ENCODE measurements at places on chromosomes 5 and 9.

DNA sequence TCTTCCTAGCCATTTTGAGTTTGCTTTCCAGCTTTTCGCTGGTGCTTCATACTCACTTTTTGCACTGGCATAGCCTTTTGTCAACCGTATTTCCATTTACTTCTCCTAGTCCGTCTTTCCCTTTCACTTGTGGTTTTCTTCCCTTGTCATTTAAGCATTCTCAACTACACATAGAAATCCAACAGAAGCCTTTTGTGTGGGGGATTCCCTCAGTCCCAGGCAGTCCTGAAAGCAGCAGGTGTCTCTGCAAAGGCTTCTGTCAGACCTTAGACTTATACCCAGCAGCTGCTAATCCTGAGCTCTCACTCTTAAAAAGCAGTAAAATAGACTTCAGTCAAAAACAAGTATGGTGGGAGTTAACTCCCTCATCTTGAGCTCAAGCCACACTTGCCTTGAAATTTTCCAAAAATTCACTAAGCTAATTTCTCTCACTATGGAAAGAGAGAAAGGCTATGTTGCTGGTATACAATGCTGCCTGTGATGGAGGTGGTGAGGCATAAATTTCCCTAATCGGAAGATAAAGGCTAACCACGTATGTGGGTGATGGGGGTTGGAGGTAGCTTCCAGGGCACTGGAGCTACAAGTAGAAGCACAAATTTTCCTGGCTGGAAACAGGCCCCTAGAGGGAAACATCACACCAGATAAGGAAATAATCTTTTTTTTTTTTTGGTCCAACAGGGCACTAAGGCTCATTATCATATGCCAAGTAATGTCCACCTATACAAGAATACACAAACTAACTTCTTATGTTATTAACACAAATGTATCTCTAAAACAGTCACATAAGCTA, 34.8 kb upstream of the IFNK start:
- DNase-seq, result no peak

- no peak for DNase-seq
These were observed 9.5 kb downstream of the MSX2 start for GRCh38 chr5:174733836-174734235.

DNA sequence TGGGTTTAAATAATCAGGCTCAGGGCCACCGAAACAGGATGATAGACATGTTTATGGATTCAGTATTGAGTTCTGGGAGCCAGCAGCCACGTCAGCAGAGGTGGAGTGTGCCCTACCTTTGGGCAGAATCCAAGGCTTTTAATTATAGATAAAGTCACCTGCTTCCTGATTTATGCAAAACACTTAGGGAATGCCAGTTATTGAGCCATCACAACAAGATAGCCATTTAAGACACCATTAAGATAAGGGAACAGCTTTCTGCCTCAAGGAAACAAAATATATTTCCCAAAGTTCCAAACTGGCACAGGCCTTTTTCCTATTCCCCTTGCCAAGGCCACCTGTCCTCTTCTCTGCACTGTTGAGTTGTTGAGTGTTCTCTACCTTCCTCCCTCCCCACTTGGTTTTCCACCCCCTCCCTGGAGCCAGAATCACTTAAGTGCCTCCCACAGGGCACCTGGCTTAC, 2.4 kb downstream of the CCL28 start:
- no peak for DNase-seq

DNA sequence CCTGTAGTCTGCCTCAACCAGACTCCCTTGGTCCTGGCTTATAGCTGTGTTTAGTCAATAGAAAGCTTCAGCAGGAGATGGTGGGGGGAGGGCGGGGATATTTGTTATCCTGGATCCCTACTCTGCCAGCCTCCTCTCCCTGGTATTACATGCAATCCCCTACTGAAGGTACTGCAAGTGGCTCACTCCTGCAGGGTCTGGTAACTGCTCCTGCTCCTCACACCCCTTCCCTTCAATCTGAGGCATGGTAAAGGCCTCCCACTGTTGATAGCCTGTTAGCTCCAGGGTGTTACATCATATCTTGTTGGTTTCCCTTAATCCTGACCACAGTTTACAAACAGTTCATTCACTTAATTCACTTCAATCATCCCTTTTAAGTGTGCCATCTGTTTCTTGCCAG, 137.5 kb downstream of the AP3B1 start:
- no peak for DNase-seq

DNA sequence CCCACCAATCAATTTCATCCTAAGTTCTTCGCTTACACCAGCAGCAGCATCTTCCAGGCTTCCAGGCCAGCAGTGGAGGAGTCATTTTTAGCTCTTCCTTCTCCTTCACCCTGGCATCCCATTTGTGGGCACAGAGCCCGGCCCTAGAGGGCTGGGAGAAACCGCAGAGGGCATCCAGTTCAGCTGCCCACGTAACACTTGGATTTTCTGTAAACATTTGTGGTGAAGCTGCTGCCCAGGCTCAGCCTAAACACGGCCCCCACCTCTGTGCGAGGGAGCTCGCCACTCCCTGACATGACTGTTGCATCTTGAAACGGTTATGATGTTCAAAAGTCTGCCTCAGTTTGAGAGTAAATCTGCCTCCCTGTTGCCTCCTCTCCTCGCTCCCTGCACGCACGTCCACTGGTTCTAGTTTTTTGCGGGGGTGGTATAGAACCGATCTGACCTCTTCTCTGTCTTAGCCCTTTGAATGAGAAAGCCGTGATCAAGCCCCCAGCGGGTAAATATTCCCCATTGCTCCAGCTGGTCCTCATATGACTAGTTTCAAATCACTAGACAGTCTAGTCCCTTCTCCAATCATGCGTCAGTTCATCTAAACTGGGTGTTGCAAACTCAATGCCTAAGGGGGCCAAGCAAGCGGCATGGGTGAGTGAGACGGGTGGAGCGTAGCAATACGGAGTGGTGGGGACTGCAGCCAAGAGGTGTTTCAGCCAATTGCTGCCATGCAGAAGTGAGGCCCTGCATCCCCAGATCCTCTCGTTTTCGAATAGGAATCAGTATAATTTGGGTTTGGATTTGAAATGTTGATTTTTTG, 34.9 kb upstream of the N4BP3 start:
- peak; percentile 55 for DNase-seq

GRCh38 chr5:65986050-65986451, 59.7 kb downstream of the ERBIN start:
- DNase-seq, result no peak

GRCh38 chr5:127440831-127441230, 76.6 kb upstream of the PRRC1 start:
- DNase-seq, result no peak

GRCh38 chr9:29129763-29130162, 1556.5 kb upstream of the C9orf72 start:
- no peak for DNase-seq

DNA sequence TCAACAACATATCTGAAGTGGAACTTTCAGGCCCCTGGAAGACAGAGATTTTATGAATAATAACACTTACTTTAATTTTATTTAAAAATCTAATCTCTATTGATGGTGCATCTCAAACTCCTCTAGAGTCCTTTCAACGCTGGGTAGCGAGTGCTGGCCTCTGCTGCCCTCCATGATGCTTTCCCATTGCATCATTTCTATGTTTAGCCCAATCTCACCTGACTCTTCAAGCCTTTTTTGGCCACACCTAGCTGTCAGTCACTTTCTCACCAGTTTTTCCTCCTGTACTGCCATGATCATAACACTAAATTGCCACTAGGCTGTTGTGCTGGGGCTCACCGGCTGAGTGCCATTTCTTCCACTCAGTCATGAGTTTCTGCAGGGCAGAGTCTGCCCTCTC, 396.1 kb upstream of the DAP start:
- DNase-seq, result no peak

GRCh38 chr9:37338218-37338617, 84.3 kb upstream of the GRHPR start:
- DNase-seq, result no peak

DNA sequence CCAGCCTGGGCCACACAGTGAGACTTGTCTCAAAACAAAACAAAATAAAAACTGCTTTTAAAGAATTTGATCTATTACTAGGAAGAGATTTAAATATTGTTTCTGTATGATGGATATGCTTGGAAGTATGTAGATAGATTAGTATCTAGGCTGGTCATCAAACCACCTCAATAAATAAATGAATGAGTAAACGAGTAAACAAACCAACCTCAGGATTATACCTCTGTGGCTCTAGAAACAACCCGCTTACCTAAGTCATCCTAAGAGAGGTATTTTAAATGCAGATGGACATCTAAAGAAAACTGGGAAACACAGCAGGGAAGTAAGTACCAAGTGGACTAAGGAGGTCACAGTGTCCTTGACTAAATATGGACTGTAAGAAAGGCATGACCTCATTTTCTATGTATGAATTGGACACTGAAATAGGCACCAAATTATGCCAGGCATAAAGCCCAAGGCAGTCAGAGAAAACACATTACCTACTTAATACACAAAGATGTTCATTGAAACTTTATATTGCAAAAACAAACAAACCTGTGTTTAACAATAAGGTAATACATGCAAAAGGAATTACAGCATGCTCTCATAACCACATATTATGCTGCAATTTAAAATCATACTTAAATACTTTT, 7.3 kb downstream of the ANKH start:
- DNase-seq, result no peak

GRCh38 chr9:88889386-88889785, 101.9 kb upstream of the S1PR3 start:
- DNase-seq, result no peak

DNA sequence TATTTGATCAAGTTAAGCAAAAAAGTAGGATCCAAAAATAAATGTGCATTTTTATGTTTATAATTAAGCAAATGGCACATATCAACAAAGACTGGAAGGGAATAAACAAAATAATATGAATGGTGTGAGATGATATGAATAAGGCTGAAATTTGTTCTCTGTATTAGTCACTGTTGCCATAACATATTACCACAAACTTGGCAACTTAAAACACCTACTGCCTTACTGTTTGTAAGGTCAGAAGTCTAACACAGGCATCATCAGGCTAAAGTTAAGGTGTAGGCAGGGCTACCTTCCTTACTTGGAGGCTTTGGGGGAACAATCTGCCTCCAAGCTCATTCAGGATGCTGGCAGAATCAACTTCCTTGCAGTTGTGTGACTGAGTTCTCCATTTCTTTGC, 19.3 kb downstream of the PGGT1B start:
- no peak for DNase-seq

- no peak for DNase-seq
These were observed 1.4 kb upstream of the KIF12 start for GRCh38 chr9:114100536-114100935.

DNA sequence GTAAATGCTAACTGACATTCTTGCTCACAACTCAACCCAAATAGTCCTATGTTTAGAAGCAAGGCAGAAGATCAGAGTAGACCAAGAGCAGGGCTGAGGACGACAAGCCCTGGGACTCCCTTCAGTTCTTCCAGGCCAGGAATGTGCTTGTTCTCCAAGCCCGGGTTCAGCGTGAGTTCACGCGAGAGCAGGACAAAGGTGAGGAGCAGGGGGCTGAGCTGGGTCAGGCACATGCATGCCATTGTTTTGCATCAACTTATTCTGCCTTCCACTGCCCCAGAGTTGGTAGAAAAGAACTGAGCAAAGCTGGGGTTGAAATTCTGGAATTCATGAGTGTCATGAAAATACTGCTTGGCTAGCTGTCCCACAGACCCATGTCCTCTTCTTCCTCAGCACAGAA, 206.5 kb downstream of the PAX5 start:
- DNase-seq, result no peak

DNA sequence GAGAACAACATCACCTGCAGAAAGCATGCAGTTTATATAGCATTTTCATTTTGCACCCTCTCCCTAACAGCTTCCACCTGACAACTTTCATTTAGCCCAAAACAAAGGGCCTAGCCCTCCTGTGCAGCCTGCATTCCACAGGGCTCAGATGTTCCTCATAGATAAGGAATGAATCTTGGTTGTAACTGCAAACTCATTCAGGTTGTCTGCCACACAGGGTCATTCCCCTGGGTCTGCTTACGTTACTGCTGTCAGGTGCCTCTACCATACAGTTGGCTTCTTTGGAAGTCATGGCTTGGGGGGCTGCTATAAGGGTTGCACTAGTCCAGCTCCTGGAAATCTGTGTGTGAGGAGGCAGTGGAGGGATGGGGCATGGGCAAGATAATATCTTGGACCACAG, 2.7 kb upstream of the DCP2 start:
- no peak for DNase-seq

DNA sequence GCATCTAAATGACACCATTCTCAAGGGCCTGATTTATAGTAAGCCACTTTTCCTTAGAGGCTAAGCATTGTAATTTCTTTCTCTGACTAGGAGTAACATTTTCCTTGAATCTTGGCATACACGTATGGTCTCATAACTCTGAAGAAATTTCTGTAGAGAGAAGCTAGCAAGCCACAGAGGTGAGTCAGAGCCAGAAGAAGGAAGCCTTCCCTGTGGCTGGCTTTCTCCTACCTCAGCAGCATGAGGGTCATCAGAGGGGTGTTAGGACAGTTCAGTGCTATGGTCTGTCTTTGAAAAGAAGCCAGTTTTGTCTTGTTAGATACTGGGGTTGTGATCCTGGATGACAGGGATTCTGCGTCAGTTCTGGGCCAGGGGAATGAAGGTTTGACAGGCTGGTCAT, 3.2 kb downstream of the SNX30 start:
- peak; percentile 66 for DNase-seq

DNA sequence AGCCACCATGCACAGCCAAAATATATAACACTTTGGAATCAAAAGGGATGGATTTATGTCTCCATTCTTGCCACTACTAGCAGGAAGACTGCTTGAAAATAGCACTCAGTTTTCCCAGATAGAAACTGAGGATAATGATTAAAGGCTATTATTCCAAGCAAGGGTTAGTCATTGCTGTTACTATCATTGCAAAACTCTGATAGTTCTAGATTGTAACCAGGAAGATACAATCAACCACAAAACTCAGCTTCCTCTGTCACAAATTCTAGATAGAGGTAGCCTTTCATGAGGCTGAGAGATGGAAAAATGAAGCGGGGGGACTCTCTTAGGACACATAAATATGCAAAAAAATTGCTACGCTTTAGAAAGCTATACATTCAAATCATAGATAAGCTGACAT, 3.1 kb downstream of the ANXA1 start:
- no peak for DNase-seq

DNA sequence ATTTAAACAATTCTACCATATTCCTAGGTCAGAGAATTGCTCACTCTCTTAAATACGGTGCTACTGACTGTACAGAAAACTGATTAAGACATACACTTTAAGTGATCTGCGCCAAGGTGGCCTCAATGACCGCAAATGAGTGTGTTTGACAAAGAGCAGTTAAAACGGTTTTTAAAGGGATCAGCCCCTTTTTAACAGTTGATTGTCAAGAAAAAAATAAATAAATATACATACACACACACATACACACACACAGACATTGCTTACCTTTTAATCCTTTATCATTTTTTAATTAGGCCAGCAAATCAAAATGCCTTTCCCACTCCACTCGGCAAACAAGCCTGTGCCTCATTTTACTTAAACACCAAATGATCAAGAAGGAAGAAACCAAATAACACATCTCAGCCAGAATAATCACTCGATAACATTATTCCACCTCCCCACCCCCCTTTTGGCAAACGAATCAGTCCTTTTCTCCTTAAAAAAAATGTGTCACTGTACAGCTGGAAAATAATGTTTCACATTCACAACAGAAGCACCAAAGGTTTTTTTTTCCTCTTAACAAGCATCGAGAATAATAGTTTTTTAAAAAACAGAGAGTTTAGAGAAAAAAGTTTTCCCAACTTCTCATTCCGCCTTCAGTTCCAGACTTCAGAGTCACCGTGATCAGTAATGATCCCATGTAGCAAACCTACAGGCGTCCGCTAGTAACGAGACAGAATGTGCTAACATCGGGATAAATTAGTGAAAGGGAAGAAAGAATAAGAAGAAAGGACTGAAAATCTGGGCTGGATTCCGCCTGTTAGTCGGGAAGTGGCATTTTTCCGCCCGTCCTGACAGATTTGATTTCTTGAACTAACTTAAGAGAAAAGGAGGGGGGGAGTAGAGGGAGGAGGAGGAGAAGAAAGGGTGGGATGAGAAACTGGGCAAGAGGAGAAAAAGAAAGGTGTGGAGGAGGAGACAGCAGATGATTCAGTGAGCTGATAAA, at the start of gene ZNF608:
TSS of gene ZNF608 (minus strand) at position 712 of the 988 bp plus-strand sequence. CDS start 1,650 bp downstream, outside the sequence.
- no peak for DNase-seq
